ENCODE measurements at places on chromosomes 12 and 14.

GRCh38 chr12:95953000-95953399 lies 9.9 kb downstream of the AMDHD1 start:
- DNase-seq: no peak

GRCh38 chr12:46933947-46934346 lies 108.2 kb upstream of the SLC38A4 start:
- DNase-seq: no peak

- no peak for DNase-seq
Measured at GRCh38 chr14:74792249-74793039, 29.3 kb downstream of the YLPM1 start.

- no peak for DNase-seq
Measured at GRCh38 chr14:41457393-41457792, 149.3 kb upstream of the LRFN5 start.

GRCh38 chr12:123011701-123012100 lies 31.2 kb downstream of the ARL6IP4 start:
- DNase-seq: no peak

DNA sequence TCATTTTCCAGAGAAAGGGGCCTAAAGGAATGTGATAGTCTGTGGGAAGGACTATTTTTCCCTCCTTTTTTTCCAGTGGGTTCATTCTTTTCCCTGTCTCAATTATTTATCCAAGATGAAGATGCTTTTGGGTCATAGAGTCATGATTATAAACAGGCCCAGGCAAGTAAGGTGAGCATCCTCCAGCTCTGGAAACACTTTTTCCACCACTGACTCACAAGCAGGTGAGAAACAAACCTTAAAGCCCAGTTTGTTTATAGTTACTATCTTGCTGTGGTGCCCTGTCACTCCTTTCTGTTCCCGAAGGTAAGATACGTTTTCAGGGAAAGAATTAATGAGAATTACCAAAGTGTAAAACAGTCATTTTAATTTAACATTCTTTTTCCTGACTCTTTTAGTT lies 107.7 kb upstream of the IFNG-AS1 start:
- DNase-seq: no peak

DNA sequence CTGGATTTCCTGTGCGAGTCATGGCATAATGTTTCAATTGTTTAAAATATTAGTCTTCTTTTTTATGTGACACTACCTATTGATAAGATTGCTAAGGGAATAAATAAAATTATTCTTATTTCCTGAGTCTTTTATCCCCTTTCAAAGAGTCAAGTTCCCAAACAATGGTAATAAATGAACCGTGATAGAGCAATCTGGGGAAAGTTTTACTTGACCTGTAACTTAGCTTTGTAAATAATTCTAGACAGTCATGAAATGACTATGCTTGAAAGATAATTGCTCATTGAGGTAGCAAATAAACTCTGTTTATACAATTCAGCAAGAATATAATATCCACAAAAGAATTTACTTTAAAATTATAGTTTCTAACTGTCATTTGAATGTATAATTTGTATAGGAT lies 82.1 kb downstream of the TSPAN8 start:
- DNase-seq: no peak

DNA sequence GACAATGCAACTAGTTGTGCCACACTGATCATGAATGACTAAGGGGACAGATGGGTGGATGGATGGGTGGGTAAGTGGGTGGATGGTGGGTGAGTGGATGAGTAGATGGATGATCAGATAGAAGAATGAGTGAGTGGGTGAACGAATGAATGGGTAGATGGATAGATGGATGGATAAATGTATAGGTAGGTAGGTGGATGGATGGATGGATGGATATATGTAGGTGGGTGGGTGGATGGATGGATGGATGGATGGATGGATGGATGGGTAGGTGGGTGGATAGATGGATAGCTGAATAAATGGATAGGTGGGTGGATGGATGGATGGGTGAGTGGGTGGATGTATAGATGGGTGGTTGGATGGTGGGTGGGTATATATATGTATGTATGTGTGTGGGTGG lies 348.8 kb upstream of the FKBP4 start:
- DNase-seq: no peak

DNA sequence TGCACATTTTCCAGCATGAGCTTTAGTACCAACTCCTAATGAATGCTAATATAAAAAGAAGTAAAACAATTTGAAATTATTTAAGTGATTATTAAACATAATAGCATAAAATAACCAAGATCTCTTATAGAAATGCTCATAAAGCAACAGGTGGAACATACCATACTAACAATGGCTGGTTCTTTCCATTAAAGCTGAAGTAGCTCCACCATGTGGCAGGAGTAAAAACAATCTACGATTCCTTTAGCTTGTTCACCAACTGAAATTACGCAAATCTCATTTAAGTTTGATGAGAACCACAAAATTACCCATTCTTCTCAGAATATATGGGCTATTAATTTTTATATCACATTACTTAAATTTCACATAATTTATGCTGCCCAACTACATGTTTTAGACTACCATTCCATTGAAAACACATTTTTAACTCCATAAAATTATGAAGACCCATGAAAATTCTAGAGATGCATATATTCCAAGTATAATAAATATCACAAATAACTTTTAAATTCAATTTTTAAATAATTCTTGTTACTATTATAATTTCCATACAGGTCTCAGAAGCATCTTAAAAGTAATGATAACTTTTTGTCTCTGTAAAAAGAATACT lies 213.6 kb downstream of the DAD1 start:
- no peak for DNase-seq

GRCh38 chr14:96105926-96106441 lies 66.8 kb downstream of the C14orf132 start:
- no peak for DNase-seq

DNA sequence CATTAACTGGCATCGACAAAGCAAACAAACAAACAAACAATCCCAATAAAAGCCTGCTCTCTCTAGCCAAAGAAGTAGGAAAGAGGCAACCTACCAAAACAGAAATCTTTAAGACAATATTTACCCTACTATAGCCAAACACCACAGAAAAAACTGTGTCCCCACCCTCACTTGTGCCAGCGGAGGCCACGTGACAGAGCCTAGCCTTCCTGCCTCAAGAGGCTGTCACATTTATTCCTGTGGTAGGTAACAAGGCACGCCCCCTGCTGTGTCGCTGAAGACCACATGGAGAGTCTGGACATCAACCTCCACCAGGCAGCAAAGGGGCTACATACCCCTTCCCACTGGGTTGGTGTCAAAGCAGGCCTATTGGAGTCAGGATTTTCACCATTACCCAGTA lies 148.1 kb downstream of the LMNTD1 start:
- no peak for DNase-seq

GRCh38 chr14:102822311-102822863 lies 45.1 kb downstream of the TRAF3 start:
- no peak for DNase-seq

DNA sequence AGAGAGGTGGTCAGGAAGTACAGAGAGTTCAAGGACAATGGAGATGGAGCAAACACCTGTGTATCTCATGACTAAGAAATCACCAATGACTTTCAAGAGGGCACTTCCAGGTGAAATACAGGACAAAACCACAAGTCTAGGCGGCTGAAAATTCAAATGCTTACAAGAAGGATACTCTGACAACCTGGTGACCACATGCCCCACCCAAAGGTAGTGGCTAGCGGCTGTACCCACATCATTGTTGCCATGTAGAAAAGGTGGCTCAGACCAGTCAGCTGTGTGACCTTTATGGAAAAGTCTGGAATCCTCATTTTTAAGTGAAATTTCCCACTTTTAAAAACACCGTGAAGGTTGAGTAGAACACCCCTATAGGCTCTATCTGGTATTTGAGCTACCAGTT lies 48.6 kb upstream of the FRS2 start:
- no peak for DNase-seq
